CD4-positive, alpha-beta T cell treated with Interleukin-15 for 4 hours (primary cell): ENCODE measurements at places on chromosomes 7 and 10.

DNA sequence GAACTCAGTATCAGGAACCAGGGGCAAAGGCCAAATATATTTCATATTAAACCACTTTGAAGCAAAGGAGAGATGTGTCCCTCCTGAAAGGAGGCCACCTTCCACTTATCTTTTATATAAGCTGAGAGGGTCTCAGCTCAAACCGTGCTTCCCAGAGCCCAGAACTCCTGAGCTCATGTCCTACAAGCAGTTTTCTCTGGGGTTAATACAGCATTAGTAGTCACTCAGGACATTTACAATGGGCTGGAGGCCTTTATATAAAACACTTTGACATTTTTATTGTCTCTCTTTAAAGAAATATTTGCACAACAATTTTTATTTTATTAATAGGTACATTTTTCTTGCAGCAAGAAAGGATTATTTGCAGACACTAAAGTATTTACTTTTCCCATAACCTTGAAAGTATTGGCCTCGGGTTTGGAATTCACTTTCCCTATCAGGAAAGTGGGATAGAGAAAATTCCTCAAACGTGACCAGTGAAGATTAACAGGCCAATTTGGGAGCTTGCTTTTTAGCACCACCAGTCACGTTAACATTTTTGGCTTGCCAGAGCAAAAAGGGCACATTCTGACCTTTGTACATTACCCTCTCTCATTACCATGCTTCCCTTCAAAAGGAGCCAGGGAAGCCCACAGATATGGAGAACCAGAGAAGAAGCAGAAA, 464.9 kb upstream of the NRP1 start:
- no peak for DNase-seq

- no peak for DNase-seq
Observed at GRCh38 chr10:19979628-19980027, 163.4 kb downstream of the PLXDC2 start.

DNA sequence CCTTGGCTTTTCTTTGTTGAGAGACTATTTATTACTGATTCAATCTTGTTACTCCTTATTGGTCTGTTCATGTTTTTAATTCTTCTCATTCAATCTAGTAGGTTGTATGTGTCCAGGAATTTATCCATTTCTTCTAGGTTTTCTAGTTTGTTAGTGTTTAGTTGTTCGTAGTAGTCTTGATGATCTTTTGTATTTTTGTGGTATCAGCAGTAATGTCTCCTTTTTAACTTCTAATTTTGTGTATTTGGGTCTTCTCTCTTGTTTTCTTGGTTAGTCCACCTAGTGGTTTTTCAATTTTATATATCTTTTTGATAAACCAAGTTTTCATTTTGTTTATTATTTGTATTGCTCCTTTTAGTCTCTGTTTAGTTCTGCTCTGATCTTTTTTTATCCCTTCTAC, 546.9 kb upstream of the TPK1 start:
- DNase-seq, result no peak

GRCh38 chr7:105519353-105519752, 2.7 kb downstream of the PUS7 start:
- no peak for DNase-seq

DNA sequence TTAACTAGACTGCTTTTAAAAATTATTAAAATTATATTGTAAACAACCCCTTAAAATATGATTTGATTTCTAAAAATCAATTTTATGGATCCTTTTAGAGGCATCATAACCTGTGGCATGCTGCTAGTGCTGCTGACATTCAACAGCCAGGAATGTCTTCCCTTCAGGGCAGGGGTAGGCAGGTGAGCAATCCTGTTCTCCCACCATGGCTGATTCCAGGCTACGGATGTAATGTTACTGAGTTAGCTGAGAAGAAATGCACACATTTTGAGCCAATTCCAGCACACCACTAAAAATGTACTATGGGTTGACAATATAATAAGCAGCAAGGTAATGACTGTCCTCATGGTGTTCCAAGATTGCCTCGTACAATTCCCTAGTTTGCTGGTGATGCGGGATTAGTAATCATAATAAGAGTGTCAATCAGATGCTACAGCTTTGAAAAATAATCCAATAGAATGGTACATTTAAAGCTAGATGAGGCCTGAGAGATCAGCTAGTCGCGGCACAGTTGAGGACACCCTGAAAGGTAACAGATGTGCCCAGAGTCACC, 108.7 kb upstream of the PRR15 start:
- DNase-seq, result no peak

- DNase-seq, result no peak
Observed at GRCh38 chr10:100076750-100077149, 4.9 kb downstream of the CPN1 start.

- no peak for DNase-seq
Observed at GRCh38 chr10:4189281-4189680, 404.3 kb upstream of the KLF6 start.

GRCh38 chr7:139596626-139597025, 73.1 kb downstream of the CLEC2L start:
- DNase-seq, result no peak

GRCh38 chr7:146208492-146208891, 91.9 kb downstream of the CNTNAP2 start:
- DNase-seq, result no peak

DNA sequence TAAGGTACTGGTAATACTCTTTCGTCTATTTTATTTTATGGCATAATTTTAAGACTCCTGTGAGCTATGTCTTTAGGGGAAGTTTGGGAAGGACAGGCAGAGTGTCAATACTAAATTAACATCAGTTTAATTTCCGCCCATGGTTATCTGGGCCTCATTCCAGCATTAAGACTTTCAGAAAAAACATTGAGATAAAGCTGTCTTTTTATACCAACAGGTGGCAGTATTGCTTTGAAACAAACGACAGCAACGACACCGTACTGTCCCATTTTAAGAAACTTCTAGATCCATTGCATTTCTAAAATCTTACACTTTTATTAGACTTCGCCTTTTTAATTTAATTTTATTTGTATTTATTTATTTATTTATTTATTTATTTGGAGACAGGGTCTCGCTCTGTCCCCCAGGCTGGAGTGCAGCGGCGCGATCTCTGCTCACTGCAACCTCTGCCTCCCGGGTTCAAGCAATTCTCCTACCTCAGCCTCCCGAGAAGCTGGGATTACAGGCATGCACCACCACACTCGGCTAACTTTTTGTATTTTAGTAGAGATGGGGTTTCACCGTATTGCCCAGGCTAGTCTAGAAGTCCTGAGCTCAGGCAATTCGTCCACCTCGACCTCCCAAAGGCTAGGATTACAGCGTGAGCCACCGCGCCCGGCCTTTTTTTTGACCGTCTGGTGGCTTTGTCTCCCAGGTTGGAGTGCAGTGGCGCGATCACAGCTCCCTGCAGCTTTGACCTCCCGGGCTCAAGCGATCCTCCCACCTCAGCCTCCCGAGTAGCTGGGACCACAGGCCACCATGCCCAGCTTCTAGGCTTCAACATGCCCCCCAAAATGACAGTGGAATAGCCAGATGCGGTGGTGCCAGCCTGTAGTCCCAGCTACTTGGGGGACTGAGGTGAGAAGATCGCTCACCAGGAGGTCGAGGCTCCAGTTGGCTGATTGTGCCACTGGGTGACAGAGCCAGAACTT, 78.7 kb upstream of the C1GALT1 start:
- DNase-seq, result peak; percentile 72

DNA sequence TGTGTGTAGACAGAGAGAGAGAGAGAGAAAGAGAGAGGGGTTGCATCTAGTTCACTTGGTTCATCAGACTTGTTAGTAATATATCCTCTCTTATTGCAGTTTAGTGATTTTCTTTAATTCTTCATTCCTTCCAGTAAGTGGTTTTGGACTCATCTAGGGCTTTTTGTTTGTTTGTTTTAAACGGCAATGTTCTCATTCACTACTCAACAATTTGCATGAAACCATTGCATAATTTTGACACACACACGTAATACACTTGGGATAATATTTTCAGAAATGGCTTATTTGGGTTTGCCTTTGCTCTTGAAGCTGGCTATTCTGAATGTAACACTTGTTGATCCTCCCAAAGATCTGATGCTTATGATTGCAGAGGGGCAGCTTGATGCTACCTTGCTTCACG, 16.4 kb upstream of the ZNF32 start:
- DNase-seq, result no peak

DNA sequence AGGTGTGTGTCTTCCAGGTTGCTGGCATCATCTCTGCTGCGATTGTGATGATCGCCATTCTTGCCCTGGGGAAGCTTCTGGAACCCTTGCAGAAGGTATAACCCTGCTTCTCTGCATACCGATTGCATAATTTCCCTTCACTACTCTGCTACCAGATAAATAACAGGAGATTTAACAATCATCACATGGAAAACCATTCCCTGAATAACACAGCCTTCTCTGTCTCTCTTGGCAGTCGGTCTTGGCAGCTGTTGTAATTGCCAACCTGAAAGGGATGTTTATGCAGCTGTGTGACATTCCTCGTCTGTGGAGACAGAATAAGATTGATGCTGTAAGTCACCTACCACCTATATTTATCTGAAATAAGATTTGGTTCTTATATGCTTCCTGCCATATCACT, 33.8 kb downstream of the SLC26A4 start:
- DNase-seq, result no peak

GRCh38 chr10:49056356-49056755, 59.0 kb downstream of the VSTM4 start:
- DNase-seq, result no peak

GRCh38 chr7:101814081-101814990, 3.1 kb upstream of the CUX1 start:
- peak; percentile 40 for DNase-seq

- DNase-seq, result no peak
Observed at GRCh38 chr7:117313582-117313981, 9.3 kb downstream of the WNT2 start.

- no peak for DNase-seq
Observed at GRCh38 chr7:26813432-26813831, 51.0 kb downstream of the SKAP2 start.

GRCh38 chr7:89800761-89801160, 353.5 kb upstream of the STEAP1 start:
- no peak for DNase-seq

GRCh38 chr7:102469972-102470825, 5.4 kb downstream of the LRWD1 start:
- no peak for DNase-seq

GRCh38 chr10:78552261-78552811, 516.4 kb upstream of the ZMIZ1 start:
- no peak for DNase-seq

- DNase-seq, result no peak
Observed at GRCh38 chr7:40279991-40280390, 145.2 kb downstream of the SUGCT start.
